ENCODE measurements at places on chromosomes 1 and 21.

GRCh38 chr1:113818578-113818977 lies 6.3 kb upstream of the RSBN1 start:
- DNase-seq, result no peak

GRCh38 chr21:16047904-16048303 lies 318.1 kb downstream of the USP25 start:
- DNase-seq, result no peak

DNA sequence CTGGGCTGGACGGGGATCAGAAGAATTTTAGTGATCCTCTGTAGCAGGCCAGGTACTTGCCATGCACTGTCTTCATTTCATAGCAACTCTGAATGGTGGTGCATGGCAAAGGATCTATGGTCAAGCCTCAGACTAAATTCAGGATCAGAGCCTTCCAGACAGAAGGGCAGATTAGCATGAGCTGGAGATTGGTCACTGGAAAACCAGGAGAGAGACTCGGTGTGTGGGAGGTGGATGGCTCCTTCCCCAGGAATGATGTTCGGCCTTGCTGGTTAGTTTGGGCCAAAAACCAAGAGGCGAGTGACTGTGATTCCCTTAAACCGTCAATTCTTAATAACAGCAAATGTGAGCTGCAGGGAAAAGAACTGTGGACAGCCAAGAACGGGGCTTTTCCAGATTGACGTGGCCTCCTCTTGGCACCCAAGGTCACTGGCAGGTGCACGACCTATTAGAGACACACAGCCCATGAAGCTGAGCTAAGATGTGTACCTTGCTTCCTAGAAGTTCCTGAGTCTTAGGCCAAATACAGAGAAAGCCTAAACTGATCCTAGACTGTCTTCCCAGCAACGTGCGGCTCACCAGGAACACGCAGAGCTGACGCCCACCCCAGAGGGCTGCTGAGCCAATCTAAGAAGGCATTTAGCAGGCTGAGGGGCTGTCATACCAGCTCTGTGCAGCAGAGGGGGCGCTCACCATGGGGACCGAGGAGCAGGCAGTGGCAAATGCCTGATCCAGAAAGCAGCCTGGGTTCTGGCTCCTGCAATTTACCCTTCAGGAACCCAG lies 18.5 kb downstream of the ALDH4A1 start:
- peak; percentile 59 for DNase-seq

DNA sequence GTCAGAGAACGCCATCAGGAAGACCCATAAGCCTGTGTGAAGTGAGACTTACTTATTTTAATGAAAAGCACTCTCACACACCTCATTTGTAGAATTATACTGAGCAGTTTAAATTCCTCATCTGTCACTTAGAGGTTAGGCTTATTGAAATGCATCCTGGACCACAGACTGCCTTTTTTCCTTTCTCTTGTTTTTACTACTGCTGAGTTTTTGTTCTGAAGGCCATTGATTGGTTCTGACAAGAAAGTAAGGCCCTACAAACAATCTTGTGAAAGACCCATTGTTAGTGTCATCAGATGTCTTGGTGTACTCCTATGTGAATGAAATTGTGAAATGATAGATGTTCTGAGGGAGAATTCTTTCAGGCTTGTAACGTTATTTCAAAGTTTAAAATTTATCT lies 1343.3 kb upstream of the ADGRL2 start:
- no peak for DNase-seq

DNA sequence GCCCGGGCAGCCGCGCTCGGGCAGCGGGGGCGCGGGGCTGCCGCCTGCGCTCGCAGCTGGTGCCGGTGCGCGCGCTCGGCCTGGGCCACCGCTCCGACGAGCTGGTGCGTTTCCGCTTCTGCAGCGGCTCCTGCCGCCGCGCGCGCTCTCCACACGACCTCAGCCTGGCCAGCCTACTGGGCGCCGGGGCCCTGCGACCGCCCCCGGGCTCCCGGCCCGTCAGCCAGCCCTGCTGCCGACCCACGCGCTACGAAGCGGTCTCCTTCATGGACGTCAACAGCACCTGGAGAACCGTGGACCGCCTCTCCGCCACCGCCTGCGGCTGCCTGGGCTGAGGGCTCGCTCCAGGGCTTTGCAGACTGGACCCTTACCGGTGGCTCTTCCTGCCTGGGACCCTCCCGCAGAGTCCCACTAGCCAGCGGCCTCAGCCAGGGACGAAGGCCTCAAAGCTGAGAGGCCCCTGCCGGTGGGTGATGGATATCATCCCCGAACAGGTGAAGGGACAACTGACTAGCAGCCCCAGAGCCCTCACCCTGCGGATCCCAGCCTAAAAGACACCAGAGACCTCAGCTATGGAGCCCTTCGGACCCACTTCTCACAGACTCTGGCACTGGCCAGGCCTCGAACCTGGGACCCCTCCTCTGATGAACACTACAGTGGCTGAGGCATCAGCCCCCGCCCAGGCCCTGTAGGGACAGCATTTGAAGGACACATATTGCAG lies 3.0 kb downstream of the ARTN start:
- DNase-seq, result peak; percentile 16

GRCh38 chr1:4787551-4787950 lies 133.1 kb downstream of the AJAP1 start:
- DNase-seq, result no peak

- no peak for DNase-seq
These were observed 62.8 kb upstream of the KIF26B start for GRCh38 chr1:245091818-245092637.

- DNase-seq, result no peak
These were observed 1.8 kb upstream of the MEX3A start for GRCh38 chr1:156083800-156084790.

DNA sequence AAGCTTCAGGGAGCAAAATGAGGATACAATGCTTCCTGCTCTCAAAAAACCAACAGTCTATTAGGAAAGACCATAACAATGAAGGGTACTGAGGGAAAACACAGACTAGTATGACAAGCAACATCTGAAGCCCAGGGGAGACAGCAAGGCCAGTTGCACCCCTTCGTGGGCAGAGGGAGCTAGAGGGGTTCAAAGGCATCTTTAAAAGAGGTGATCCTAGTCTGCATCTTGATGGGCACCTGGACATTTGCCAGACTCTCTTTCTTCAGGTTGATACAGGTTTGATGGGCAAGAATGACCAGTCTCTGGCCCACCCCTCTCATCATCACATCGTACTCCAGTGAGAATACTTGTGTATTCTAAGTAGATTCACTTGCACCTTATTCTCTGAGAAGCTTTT lies 177.7 kb downstream of the VAV3 start:
- no peak for DNase-seq

DNA sequence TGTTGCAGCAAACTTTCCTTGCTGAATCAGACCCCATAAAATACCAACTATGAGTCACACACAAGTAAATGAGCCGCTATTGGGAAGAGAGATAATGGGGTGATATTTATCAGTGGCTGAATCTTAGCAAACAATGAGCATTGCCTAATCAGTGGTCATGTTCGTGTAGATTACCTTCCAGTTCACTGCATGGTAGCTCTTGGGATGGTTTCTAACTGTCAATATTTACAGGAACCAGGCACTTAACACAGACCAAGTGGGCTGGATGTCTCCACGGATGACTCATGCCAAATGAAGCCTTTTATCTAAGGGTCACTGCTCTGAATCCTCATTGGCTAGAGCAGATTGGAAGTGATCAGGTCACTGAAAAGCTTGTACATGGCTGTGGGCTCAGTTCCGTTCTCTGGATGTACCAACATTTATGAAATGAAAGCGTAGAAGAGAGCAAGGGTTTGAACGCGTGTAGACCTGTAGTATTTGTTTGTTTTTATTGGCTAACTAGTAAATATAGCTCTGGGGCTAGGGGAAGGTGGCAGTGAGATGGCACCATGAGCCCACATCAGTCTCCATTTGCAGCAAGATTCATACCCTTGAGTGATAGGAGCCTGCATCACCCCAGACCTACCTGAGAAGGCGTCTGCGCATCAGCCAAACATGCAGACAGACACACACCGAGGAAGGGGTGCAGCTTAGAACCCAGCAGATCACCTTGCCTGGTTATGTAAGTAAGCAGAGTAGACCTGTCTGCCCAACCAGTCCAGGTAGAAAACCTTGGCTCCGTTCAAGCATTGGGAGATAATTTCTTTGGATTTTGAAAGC lies 153.3 kb downstream of the TOMM20 start:
- DNase-seq, result no peak

DNA sequence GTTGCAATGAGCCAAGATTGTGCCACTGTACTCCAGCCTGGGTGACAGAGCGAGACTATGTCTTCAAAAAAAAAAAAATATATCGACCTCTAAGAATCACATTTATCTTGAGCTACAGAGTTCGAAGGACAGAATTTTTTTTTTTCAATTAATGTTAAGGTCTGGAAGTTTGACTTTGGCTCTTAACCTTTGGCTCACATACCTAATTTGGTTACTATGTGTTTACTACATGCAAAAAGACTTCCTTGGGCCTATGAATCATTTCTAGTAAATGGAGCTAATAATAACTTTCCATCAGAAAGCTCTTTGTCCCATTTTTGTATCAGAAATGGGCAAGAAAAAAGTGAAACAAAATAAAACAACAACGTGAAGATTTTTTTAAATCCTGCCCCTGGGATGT lies 351.2 kb downstream of the SMYD3 start:
- no peak for DNase-seq

DNA sequence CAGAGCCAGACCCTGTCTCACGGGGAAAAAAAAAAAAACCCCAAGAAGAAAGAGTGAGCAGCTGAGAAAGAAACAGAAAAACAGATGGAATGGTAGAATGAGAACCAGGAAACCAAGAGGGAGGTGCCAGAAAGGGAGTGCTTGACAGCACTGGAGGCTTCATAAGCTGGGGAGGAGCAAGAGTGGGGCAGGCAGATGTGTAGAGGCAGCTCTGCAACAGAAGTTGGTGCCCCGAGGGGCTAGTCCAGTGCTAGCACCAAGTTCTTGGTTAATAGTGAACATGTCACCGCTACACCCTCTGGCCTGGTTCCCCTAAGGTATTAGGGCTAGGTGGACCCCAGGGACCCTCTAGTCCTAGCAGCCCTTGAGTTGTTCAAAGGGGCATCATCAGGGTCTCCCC lies 98.0 kb downstream of the TGFBR3 start:
- no peak for DNase-seq

DNA sequence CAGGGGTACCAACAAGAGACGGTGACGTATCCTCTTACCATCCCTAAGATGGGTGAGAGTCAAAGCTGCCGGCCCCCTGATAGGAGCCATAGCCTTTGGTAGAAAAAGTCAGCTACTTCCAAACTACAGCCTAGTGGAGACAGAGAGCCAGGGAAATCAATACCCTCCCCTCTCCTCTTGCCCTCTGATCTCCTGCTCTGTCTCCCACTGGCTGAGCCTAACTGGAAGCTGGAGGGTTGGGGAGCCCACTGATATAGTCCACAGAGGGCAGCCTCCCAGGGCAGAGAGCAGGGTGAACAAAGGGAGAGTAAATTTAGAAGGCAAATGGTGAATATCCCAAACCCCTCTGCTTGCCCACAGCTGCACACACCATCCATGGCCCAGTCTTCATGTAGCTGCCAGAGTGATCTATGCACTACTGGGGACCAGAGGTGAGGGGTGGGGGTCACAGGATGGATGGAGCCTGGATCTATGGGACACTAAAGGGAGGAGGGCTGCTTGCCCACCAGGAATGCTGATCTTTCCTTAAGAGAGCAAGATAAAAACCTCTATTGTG lies 80.0 kb downstream of the DHRS3 start:
- no peak for DNase-seq

DNA sequence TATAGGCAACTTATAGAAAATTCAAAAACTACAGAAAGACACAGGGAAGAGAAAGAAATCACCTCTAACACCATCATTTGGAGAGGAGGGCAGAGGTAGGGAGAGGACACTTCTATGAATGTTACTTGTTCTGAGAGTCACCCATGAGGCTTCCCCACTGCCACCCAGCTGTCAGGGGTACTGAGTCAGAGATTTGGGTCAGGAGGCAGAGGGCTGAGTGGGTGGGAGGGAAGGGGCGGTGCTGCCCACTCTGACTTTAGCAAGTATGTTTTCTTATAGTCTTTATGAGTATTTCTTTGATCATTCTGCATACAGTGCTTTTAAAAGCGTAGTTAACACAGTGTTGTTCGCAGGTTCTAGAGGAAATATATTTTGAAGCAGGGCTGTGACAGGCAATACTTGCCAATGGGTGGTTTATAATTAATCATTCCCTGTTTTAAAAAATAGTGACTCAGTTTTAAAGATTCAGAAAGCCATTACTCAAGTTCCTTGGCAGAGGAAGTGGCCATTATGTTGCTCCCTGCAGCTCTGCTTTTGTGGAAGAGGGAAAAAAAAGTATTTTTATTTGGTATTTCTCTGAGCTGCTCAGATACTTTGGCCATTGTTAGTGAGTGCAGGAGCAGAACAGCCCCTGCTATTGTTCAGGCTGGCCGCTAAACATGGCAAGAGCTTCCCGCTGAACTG lies 18.3 kb downstream of the IL6R start:
- DNase-seq, result peak; percentile 74

- no peak for DNase-seq
These were observed 395.0 kb upstream of the USP24 start for GRCh38 chr1:55610203-55610602.

Data from midbrain (tissue), 1 donor.